Brain (organoid and tissue), 16 donors: ENCODE measurements at places on chromosomes 4 and X. TPM values are rescaled to one million over a fixed set of nuclear protein-coding genes. Genes with fewer than 3 reads are reported as not detected.

The VCX2 gene
- not detected for polyA plus RNA-seq

The GRPR gene
- not detected for polyA plus RNA-seq

The BRCC3 gene
- 9.4 TPM for polyA plus RNA-seq

The KCND1 gene
- polyA plus RNA-seq: 1.6 TPM

The ZNF141 gene
- polyA plus RNA-seq: 2.3 TPM

The VGLL1 gene
- polyA plus RNA-seq: not detected

The SLC49A3 gene
- polyA plus RNA-seq: 1.0 TPM

The EVC gene
- 2.7 TPM for polyA plus RNA-seq

The CXCL8 gene
- 0.37 TPM for polyA plus RNA-seq

The DUX4 gene
- not detected for polyA plus RNA-seq

The ADH6 gene
- not detected for polyA plus RNA-seq

The FHDC1 gene
- 1.6 TPM for polyA plus RNA-seq

The SSX3 gene
- not detected for polyA plus RNA-seq

The GASK1B gene
- 4.4 TPM for polyA plus RNA-seq

The MAGEB1 gene
- not detected for polyA plus RNA-seq

The CISD2 gene
- 24.4 TPM for polyA plus RNA-seq

The TEX11 gene
- not detected for polyA plus RNA-seq

The CENPI gene
- 5.3 TPM for polyA plus RNA-seq
